ENCODE measurements at places on chromosomes 12 and 14.

GRCh38 chr14:96827290-96827689, 30.1 kb downstream of the VRK1 start:
- DNase-seq, result no peak

DNA sequence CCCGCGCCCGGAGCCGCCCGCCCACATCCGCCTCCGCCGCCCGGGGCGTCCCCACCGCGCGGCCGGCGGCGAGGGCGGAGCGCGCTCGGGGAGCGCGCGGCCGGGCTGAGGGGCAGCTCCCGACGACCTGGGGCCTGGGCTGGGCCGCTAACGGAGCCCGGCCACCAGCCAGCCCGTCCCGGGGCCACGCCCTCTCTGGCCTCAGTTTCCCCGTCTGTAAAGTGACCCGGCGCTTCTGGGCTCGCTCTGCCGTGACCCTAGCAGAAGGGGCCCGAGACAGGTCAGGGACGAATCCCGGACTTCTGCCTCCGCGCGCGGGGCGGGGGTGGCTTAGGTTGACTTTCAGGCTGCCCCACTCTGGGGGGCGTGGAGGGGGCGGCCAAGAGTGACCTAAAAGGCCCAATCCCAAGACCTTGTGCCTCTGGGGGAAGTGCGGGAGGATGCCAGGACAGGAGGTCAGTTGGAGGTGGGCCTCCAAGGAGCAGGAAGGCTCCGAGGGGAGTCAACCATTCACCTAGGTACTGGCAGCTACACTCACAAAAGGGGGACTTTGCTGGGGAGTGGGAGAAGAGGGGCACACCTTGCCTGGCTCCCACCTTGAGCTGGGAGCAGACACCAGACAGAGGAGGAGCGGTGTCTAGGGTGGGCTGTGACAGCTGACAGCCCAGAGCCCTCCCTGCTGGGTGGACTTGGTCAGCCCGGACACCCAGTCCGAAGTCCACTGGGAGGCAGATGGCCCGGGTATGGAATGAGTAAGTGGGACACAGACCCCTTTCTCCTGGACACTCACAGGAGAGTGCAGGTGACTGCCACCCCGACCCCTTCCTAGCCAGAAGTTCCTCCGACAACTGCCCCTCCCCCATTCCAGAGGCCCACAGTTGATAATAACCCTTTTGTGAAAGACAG, 486 bp upstream of the AKT1 start:
- no peak for DNase-seq

GRCh38 chr12:111312016-111312415, 56.9 kb downstream of the PHETA1 start:
- no peak for DNase-seq

GRCh38 chr12:8465301-8465996, 9.7 kb downstream of the CLEC6A start:
- no peak for DNase-seq

DNA sequence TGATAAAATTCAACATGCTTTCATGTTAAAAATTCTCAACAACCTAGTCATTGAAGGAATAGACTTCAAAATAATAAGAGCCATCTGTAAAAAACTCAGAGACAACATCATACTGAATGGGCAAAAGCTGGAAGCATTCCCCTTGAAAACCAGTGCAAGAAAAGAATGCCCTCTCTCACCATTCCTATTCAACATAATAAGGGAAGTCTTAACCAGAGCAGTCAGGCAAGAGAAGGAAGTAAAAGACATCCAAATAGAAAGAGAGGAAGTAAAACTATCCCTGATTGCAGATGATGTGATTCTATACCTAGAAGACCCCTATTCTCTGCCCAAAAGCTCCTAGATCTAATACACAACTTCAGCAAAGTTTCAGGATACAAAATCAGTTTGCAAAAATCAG, 52.9 kb downstream of the APOBEC1 start:
- DNase-seq, result no peak

- no peak for DNase-seq
Observed at GRCh38 chr12:57965766-57966165, 24.4 kb downstream of the ATP23 start.

- DNase-seq, result no peak
Observed at GRCh38 chr14:92711976-92712653, 36.3 kb downstream of the LGMN start.

DNA sequence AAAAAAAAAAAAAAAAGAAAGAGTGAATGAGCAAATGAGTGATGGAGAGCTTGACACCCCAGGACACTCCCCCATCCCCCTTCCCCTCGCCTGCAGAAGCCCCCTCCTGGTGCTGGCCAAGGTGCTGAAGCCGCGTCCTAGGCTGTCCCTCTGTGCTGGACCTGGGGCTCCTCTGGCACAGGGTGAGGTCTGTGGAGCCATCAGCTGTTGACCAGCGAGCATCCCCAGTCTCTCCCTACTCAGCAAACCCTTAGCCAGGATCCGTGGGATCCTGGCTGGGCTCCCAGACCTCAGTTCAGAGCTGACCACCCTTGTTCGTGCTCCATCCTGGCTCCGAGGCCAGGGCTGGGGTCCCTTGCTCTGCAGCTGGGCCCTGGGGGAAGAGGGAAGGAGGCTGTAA, 5.4 kb upstream of the KIF26A start:
- DNase-seq, result no peak

GRCh38 chr14:99265571-99265970, 6.4 kb downstream of the BCL11B start:
- DNase-seq, result no peak

GRCh38 chr12:100274291-100274690, 7.3 kb downstream of the SCYL2 start:
- DNase-seq, result no peak

All from GM04503 (cell line).